ENCODE measurements at places on chromosomes 11 and 22.

- H3K36me3 ChIP-seq: no peaks in the 10 kb centered on the region
- no peak overlapping the region for H3K4me3 ChIP-seq
- H3K27me3 ChIP-seq: no peaks in the 10 kb centered on the region
- DNase-seq: no peak
- H3K4me1 ChIP-seq: no peaks in the 10 kb centered on the region
Measured at GRCh38 chr11:128156486-128156885, 430.9 kb downstream of the ETS1 start.

GRCh38 chr11:25927411-25927953 lies 404.4 kb upstream of the ANO3 start:
- no peaks in the 10 kb centered on the region for H3K27me3 ChIP-seq
- no peak for DNase-seq
- no peaks in the 10 kb centered on the region for H3K36me3 ChIP-seq
- H3K4me3 ChIP-seq: no peak overlapping the region
- H3K27ac ChIP-seq: no peak overlapping the region

- H3K4me1 ChIP-seq: no peaks in the 10 kb centered on the region
- no peak for DNase-seq
- no peaks in the 10 kb centered on the region for H3K36me3 ChIP-seq
- H3K27ac ChIP-seq: no peak overlapping the region
Measured at GRCh38 chr22:32701034-32701433, 100.5 kb upstream of the TIMP3 start.

DNA sequence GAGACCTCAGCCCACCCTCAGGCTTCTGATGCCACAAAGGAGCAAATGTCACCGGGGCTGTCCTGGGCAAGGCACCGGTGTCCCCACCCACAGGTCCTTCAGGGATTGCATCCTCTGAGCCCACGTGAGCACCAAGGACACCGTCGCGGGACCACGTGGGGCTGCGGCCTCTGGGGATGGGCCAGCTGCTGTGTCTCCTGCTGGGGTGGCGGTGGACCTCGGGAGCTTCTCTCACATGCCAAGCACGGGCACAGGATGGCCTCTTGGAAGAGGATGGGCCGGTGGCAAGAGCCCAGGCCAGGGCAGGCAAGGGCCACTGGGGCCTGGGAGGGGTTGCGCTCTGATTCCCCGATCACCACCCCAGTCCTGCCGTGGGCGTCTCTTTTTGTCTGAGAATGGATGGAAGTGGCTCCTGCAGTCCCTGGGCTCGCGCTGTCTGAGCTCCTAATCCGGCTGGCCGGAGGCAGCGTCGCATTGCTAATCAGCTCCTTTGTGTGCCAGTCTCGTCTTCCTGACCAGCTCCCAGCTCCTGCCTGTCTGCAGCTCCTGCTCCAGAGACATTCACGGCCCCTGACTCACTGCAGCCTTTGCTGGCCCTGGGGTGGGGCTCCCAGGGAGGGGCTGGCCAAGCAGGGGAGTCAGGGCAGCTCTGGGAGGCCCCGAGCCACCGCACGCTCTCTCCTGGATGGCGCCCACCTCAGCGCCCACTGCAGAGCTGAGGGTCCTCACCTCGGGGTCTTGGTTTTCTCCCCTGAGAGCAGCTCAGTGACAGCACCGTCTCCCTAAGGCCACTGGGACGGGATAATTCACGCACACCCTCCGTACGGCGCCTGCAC lies 146.7 kb downstream of the CTTN start:
- no peak overlapping the region for H3K4me3 ChIP-seq
- DNase-seq: no peak
- H3K36me3 ChIP-seq: no peaks in the 10 kb centered on the region
- H3K27ac ChIP-seq: no peak overlapping the region
- H3K27me3 ChIP-seq: no peaks in the 10 kb centered on the region
- no peaks in the 10 kb centered on the region for H3K4me1 ChIP-seq

DNA sequence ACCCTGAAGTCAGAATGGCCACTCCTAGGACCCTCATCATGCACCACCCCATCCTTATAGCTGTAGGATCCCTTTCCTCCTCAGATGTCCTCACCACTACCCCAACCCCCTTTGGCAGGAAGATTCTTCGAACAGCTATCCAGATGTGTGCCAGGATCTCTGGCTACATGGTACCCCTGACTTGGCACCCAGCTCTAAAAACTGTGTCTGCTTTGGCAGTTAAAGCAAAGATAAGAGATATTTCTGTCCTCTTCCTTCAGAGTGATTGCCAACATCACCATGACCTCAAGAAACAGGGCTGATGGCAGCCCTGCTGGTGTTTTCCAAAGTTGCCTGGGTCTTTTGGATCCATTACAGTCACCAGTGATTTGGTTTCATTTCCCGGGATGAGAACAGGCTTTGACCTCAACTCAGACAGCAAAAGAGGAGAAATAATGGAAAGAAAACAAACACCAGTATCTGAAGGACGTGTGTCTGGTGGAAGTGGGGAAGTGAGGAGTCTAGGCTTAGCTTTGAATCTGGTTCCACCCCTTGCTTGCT lies 4.3 kb upstream of the NRIP3 start:
- DNase-seq: no peak
- peaks cover 2% of the 10 kb centered on the region for H3K27me3 ChIP-seq
- H3K27ac ChIP-seq: no peak overlapping the region
- no peaks in the 10 kb centered on the region for H3K36me3 ChIP-seq

DNA sequence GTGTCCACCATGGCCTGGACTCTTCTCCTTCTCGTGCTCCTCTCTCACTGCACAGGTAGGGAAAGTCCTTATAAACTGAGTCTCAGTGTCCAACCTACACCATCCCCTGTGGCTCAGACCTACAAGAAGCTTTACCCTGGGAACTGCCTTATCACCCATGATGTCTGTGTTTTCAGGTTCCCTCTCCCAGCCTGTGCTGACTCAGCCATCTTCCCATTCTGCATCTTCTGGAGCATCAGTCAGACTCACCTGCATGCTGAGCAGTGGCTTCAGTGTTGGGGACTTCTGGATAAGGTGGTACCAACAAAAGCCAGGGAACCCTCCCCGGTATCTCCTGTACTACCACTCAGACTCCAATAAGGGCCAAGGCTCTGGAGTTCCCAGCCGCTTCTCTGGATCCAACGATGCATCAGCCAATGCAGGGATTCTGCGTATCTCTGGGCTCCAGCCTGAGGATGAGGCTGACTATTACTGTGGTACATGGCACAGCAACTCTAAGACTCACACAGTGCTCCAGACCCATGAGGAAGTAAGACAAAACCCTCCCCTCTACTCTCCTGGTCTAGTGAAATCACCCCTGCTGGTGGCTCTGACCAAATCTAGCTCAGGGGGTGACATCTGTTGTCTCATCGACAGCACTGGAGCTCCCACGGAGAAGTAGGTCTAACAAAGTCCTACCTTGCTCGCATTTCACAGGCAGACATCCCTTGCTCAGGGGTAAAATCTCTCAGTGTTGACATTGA lies 74.3 kb downstream of the VPREB1 start:
- no peaks in the 10 kb centered on the region for H3K27me3 ChIP-seq
- DNase-seq: no peak
- no peaks in the 10 kb centered on the region for H3K36me3 ChIP-seq
- no peak overlapping the region for H3K4me3 ChIP-seq

DNA sequence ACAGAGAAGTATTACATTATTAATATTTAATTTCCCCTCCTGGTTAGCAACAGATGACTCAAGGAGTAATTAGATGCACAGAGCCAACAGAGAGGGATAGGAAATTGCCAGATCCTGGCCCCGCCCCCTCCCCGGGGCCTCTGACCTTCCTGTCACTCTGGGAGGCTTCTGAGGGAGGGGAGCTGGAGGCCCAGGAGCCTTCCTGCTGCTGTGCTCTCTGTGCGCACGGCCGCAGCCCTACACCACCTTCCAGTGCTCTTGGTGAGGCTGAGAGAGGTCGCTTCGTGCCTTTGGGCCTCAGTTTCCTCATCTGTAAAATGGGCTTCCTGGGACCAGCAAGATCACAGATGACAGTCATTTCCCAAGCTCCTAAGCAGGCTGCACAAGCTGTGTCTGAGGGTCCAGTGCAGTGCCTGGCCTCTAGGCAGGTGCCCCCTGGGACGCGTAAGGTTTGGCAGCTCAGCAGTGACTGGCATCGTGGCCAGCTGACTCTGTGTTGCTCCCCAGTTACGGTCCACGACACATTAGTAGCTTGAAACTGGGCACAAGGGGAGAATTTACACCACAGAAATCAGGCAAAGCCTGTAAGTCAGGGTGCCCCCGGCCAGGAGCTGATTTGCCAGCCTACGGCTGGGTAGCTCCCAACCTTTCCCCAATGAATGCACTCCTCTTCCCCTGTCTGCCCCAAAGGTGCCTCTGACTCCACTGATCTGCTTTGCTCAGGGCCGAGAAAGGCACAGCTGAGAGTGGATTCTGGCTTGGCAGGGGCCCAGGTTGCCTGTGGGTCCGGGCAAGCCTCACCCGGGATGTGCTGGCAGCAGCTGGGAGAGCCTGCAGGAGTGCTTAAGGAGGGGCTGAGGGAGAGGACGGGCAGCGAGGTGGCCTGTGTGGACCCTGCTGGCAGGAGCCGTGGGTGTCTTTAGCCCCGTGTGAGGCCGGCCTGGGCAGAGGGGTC lies 2.3 kb downstream of the ADORA2A start:
- H3K27me3 ChIP-seq: no peaks in the 10 kb centered on the region
- H3K36me3 ChIP-seq: peaks cover 3% of the 10 kb centered on the region
- peak overlapping the region; percentile 89 for H3K27ac ChIP-seq
- peaks cover 83% of the 10 kb centered on the region for H3K4me1 ChIP-seq
- DNase-seq: peak; percentile 42

- H3K36me3 ChIP-seq: no peaks in the 10 kb centered on the region
- H3K4me1 ChIP-seq: no peaks in the 10 kb centered on the region
- no peak overlapping the region for H3K4me3 ChIP-seq
- H3K27ac ChIP-seq: no peak overlapping the region
- DNase-seq: no peak
Measured at GRCh38 chr11:118084247-118084646, 2.5 kb downstream of the SMIM35 start.

DNA sequence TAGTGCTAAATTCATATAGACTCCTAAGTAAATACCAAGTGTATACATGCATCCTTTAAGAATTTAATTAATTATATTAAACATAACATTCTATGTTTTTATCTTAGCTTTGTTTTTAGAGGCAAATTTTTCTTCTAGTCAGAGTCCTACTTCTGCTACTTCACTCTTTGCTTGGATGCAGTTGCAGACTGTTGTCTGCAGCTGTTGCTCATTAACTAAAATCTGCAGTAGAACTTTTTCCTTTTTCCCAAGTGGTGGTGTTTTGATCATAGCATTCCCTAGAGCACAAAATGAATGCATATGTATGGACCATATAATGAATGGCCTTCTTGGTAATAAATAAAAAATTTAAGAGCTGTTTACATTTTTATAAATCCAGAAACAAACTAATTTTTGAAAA lies 198.3 kb downstream of the CASP12 start:
- H3K27ac ChIP-seq: no peak overlapping the region
- no peaks in the 10 kb centered on the region for H3K36me3 ChIP-seq
- DNase-seq: no peak
- H3K4me3 ChIP-seq: no peak overlapping the region

DNA sequence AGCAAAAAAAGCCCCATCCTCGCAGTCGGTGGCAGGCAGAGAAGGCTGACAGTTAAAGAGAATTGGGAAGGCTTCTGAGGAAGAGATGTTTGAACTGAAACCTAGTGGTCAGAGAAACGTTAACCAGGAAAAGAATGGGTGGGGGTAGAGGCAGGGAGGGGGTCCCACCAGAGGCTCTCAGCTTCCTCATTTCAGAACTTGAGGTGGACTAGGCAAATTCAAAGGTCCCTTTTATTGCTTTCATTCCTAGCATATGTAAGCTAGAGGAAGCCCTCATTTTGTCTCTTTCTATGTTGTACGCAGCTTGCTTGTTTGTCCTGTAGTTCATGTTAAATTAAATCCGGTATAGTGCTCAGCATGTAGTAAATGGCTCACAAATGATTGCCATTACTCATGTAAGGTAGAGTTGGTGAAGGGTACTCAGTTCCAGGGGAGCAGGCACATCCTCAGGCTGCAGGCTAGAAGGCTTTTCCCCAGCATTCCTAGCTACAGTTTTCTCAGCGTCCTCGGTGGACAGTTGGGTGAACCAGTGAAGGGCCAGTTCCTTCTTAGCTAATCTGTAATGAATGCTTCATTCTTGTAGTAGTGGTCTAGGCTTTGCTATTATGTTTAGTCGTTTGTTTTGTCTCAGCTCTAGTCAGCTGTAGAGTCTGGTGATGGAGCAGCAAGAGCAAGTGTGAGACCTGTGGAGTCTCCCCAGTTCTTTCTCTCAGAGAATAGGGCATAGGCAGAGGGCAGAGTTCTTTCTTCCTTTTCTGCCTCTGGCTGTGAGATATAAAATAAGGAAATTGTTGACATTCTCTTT lies 58.6 kb downstream of the UVRAG start:
- no peak overlapping the region for H3K27ac ChIP-seq
- no peaks in the 10 kb centered on the region for H3K4me1 ChIP-seq
- H3K4me3 ChIP-seq: no peak overlapping the region
- no peaks in the 10 kb centered on the region for H3K36me3 ChIP-seq
- no peaks in the 10 kb centered on the region for H3K27me3 ChIP-seq

- H3K27ac ChIP-seq: no peak overlapping the region
- no peaks in the 10 kb centered on the region for H3K36me3 ChIP-seq
- H3K27me3 ChIP-seq: no peaks in the 10 kb centered on the region
Measured at GRCh38 chr11:126727381-126727780, 273.2 kb downstream of the KIRREL3 start.

GRCh38 chr11:97937501-97937900 lies 1083.2 kb upstream of the CNTN5 start:
- H3K4me3 ChIP-seq: no peak overlapping the region
- H3K36me3 ChIP-seq: no peaks in the 10 kb centered on the region
- no peaks in the 10 kb centered on the region for H3K4me1 ChIP-seq
- DNase-seq: no peak
- H3K27ac ChIP-seq: no peak overlapping the region

- no peaks in the 10 kb centered on the region for H3K4me1 ChIP-seq
- no peaks in the 10 kb centered on the region for H3K27me3 ChIP-seq
- H3K27ac ChIP-seq: no peak overlapping the region
- DNase-seq: no peak
Measured at GRCh38 chr11:108751444-108751843, 86.6 kb downstream of the DDX10 start.

- no peak for DNase-seq
- H3K4me1 ChIP-seq: no peaks in the 10 kb centered on the region
- no peak overlapping the region for H3K27ac ChIP-seq
- H3K36me3 ChIP-seq: no peaks in the 10 kb centered on the region
- H3K4me3 ChIP-seq: no peak overlapping the region
Measured at GRCh38 chr11:80916173-80916798, 1475.5 kb upstream of the TENM4 start.

Measured in effector memory CD4-positive, alpha-beta T cell (primary cell).